Activated CD4-positive, alpha-beta T cell treated with anti-CD3 and anti-CD28 coated beads for 4 hours (primary cell): ENCODE measurements at places on chromosomes 6 and 20.

- DNase-seq, result no peak
These were observed 85.0 kb downstream of the CDC40 start for GRCh38 chr6:110265273-110265672.

DNA sequence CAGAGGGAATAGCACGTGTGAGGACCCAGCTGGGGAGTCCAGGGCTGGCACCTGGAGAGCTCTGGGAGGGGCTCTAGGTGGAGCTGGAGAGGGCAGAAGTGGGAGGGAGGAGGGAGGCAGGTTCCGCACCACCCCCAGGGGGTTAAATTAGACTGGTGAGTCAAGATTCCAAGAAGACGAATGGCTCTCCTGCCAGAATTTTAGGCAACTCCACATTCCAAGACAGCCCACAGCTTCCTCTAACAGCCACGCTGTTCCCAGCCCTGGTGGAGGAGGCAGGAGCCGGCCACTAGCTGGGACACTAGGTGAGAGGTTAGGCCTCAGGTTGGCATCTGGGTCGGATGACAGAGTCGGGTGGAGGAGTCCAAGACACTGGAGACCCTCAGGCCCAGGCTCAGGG, 60.2 kb downstream of the TFAP2C start:
- DNase-seq, result no peak

GRCh38 chr6:88609983-88610382, 353.4 kb downstream of the RNGTT start:
- no peak for DNase-seq

DNA sequence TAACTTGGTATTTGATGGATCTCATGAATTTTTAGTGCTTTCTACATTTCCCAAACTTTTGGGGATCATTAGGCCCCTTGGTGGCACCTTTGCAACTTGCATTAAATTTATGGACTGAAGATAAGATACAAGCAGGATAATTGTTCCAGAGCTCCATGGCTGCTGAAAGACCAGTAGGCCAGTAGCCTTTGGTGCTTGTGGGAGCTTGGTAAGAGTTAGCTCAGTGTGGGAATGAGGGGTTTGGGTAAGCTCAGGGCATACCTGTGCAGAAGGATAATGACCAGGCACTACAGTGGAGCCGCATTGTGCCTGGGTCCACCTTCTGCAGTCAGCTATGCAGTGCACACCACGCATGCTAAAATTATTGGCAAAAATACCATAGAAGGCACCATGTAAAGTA, 240.5 kb upstream of the SUPT3H start:
- DNase-seq, result no peak

DNA sequence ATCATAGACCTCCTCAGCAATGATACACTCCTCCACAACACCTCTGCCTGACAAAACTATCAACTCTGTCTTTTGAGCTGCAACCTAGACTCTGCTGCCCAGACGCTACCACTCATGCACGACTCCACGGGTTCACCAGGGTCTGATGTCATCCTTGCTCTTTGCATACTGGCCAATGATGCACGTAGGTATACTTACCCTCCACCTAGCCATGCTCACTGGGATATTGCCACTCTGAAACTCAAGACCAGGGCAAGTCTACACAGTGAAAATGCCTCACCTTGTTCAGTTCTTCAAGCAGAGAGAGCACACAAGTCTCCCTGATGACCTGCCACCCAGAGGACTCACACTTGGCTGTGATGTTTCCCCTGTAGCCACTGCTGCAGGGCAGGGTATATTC, 27.7 kb downstream of the ADGRF1 start:
- no peak for DNase-seq

DNA sequence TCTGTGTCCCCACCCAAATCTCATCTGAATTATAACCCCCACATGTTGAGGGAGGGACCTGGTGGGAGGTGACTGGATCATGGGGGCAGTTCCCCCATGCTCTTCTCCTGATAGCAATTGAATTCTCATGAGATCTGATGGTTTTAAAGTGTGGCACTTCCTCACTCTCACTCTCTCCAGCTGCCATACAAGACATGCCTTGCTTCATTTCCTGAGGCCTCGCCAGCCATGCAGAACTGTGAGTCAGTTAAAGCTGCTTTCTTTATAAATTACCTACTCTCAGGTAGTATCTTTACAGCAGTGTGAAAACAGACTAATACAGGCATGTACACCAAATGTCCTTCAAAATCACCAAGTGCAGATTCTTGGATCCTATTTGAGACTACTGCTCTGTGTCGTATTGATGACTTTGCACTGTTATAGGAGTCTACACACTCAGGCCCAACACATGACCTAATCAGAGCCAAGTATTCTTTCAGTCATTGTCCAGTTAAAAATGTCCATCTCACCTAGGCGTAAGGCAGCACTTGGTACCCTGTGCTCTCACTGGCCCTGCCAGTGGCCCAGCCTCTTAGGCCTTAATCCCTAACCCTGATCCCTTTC, 52.8 kb upstream of the UST start:
- no peak for DNase-seq

DNA sequence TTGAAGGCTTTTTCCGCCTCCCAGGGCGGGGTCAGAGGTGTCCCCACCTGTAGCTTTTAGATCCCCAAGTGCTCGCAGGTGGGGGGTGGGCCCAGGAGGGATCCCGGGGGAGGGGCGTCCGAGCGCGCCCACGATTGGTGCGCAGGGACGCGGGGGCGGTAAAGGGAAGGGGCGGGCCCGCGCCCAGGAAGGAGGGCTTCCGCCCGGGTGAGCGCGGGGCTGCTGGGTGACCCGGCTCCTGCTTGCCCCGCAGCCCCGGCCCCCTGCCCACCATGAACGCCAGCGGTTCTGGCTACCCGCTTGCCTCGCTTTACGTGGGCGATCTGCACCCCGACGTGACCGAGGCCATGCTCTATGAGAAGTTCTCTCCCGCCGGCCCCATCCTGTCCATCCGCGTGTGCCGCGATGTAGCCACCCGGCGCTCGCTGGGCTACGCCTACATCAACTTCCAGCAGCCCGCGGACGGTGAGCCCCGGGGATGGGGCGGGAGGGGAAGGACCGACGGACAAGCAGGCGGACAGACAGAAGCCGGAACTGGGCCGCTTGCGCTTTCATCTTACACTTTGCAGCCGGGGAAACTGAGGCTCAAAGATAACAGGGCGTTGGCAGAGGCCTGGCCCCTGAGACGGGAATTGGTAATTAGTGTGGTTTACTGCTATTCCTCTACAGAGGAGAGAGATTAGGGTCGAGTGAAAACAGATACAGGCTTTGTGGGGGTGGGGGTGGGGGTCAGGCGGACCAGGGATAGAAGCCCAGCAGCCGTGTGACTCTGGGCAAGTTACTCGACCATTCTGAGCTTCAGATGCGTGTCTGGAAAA, at the start of gene PABPC1L:
Gene PABPC1L, plus strand, starts transcription at position 189 of the 818 bp plus-strand sequence. Its CDS starts 84 bp downstream, at position 273.
- peak; percentile 79 for DNase-seq

GRCh38 chr6:129785756-129786135, 75.4 kb downstream of the TMEM244 start:
- no peak for DNase-seq

- DNase-seq, result no peak
These were observed 8.1 kb upstream of the HSP90AB1 start for GRCh38 chr6:44238687-44239350.

- no peak for DNase-seq
These were observed 177.6 kb downstream of the THBS2 start for GRCh38 chr6:169075915-169076654.

DNA sequence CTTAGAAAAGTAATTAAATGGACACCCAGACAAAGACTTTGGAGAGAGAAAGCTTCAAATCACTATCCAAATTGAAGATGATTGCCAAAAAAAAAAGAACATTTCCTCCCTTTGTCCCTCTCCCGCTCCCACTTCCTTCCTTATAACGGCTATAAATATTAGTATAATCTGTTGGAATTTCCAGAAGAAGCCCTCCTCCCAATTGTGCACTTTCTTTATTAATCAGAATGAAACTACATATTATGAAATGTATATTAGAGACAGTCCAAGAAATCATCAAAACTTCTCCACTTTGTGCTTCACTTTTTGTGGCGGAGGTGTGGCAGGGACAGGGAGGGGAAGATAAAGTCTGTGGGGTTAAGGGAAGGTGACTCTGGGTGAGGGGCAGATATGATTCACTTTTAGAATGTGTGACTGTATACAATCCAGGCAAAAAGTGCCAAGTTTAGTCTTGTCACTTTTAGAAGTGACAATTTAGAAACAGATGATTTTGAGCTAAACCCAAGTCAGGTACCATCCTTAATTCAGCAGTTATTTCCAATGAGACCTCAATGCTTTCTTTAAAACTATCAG, 195.0 kb upstream of the MARCKS start:
- DNase-seq, result no peak

- no peak for DNase-seq
These were observed 155.8 kb downstream of the RNGTT start for GRCh38 chr6:88807622-88808021.

DNA sequence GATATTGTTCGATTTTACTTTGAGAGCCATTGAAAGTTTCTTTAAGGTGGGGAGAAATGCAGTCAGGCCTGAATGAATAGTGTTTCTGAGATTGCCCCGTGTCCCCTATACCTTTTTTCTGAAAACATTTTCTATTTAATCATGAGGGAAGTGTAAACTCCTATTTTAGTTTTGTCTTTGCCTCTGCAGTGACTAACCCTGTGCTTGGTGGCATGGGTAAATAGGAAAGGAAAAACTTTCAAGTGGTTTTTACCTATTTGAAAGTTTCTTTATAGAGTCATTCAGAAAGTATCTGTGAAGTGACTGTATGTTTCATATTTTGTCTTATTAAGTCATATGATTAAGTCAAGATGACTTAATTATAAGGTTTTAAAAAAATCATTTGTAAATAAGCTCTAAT, 14.5 kb downstream of the SNRNP48 start:
- no peak for DNase-seq

GRCh38 chr6:90080876-90081481, 186.7 kb downstream of the GJA10 start:
- DNase-seq, result peak; percentile 73

DNA sequence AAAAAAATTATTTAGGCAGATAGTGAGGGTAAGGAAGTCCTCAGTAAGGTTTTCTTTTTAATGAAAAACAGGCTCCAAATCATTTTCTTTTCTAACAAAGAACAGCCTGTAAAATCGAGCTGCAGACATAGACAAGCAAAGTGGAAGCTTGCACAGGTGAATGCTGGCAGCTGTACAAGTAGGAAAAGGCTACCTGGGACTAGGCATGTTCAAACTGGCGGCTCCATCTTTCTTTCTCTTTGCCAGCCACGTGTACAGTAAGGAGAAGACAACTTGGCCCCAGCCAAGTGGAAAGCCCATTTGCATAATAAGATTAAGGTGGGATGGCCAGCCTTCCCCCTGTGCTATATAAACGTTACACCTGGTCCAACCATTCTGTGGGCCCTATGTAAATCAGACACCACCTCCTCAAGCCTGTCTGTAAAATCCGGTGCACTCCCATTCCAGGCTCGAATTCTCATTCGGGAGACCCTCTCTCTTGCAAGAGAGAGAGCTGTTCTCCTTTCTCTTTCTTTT, 27.0 kb upstream of the SLC2A12 start:
- no peak for DNase-seq

- DNase-seq, result no peak
These were observed 90.2 kb upstream of the TOX2 start for GRCh38 chr20:43824309-43825050.

DNA sequence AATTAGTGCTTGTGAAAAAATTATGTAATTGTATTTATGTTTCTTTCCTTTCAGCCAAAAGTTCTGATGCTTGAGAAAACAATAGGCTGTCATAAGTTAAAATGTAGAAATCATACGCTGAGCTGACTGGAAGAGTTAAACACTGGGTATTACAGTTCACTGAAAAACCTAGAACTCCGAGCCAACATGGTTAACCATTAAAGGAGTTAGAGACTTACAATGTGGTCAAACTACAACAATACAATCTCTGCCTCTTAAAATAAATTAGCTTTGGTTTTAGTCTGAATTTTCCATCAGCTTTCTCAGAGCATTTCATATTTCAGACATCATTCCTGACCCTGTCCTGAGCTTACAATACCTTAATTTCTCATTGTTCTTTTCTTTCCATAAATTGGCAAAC, 91.0 kb downstream of the COL12A1 start:
- no peak for DNase-seq

GRCh38 chr6:165664559-165665383, 1.7 kb upstream of the PDE10A start:
- no peak for DNase-seq

- no peak for DNase-seq
These were observed 271.4 kb downstream of the ALDH8A1 start for GRCh38 chr6:134678436-134678889.
